ENCODE measurements at places on chromosomes 13 and 19. TPM values are rescaled to one million over a fixed set of nuclear protein-coding genes. Genes with fewer than 3 reads are reported as not detected.

PEG3 gene
- 9.8 TPM for total RNA-seq

SRRM5 gene
- total RNA-seq, result not detected

C19orf85 gene
- not detected for total RNA-seq

C1QTNF9B gene
- total RNA-seq, result not detected

SLAIN1 gene
- 19.5 TPM for total RNA-seq

CALR gene
- 1,892 TPM for total RNA-seq

SWSAP1 gene
- 4.3 TPM for total RNA-seq

NLRP5 gene
- not detected for total RNA-seq

Measured in thyroid gland (tissue), 4 donors.